ENCODE measurements at places on chromosomes 6 and 20.

- no peak for DNase-seq
Observed at GRCh38 chr6:150981095-150981494, 115.6 kb downstream of the MTHFD1L start.

- no peak for DNase-seq
Observed at GRCh38 chr6:106924694-106925523, 49.6 kb downstream of the CD24 start.

DNA sequence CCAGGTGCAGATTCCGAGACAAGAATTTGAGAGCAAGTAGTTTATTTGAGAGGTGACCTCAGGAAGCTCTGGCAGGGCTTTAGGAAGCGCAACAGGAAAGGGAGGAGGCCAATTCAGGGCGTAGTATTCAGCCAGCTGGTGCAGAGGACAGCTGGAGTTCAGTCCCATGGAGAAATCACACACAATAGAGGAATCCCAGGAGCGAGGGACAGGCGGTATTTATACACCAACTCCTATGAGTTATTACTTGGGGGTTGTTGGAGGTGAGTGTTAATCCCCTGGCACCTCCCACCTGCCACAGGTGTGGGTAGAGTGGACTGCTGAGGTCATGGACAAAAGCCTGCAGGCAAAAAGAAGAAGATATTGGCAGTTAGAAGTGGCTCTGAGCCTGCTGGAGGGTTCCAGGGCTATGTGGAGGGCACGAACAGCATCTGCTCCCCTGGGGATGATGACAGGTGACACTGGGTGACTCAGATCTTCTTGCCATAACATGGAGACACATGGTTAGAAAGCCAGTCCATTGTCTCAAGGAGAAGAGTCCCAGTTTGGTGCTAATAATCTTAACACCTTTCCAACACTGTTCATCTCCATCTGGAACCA lies 13.9 kb upstream of the SULF2 start:
- DNase-seq, result no peak

- no peak for DNase-seq
Observed at GRCh38 chr6:29641430-29642148, 8.6 kb upstream of the GABBR1 start.

- no peak for DNase-seq
Observed at GRCh38 chr6:42781546-42781795, 381 bp upstream of the BICRAL start.

- DNase-seq, result no peak
Observed at GRCh38 chr6:144063246-144063743, 32.1 kb downstream of the SF3B5 start.

DNA sequence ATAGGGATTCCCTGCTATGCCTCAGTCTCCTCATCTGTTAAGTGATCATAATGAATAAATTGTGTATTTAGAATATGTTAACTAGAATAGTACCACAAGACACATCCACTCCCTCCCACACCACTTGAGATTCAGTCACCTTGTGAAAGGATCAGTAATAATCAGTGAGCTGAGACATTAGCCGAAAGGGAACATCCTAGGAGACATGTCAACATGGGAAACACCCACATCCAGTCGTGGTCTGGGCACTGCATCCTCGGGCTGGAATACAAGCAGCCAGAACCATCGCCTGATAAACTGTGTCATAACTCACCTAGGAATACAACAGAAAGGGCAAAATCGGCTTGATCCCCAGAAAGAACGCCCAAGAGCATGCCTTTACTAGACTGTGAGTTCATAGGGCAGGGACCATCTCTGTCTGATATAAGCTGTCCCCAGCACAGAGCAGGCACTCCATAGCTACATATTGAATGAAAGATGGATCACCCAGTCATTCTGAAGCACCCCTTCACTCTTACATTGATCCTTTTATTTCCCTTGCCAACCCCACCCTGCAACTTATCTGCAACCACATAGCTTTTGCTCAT lies 23.9 kb downstream of the RIPOR2 start:
- DNase-seq, result no peak

GRCh38 chr6:31528307-31528777 lies 420 bp upstream of the MCCD1 start:
- no peak for DNase-seq

- DNase-seq, result no peak
Observed at GRCh38 chr6:101803136-101803535, 409.6 kb downstream of the GRIK2 start.

DNA sequence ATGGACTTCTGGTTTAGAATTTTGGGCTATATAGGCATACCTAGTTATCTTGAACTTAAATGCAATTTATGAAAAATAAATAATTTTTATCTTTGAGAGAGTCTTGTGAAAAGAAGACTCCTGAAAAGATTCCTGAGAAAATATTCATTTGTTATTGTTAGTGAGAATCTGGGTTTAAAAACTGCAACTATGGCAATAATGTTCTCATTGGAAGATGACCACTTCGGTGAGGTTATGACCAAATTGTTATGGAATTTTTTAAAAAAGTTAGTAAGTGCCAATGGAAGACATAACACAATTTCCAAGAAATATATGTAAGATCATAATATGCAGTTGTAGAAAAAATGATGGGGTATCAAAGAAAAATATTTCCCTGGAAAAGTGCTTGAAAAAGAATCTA lies 46.3 kb downstream of the GRIK2 start:
- no peak for DNase-seq

GRCh38 chr20:25129908-25130307 lies 48.0 kb upstream of the VSX1 start:
- DNase-seq, result no peak

DNA sequence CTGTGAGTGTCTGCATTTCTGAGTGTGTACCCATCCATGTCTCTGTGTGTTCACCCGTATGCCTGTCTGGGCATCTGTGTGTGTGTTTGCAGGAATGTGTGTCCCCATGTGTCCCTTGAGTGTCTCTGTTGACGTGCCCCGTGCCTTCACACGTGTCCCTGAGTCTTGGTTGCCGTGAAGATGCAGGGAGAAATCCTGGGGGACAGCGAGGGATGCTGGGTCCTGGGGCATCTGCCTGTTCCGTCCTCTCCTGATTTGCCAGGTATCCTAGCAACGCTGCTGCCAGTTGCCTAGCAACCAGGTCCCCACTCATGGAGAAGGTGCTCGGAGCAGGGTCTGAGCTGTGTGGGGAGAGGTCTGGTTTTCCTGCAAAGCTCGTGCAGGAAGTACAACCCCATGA lies 6.0 kb upstream of the LKAAEAR1 start:
- peak; percentile 52 for DNase-seq

DNA sequence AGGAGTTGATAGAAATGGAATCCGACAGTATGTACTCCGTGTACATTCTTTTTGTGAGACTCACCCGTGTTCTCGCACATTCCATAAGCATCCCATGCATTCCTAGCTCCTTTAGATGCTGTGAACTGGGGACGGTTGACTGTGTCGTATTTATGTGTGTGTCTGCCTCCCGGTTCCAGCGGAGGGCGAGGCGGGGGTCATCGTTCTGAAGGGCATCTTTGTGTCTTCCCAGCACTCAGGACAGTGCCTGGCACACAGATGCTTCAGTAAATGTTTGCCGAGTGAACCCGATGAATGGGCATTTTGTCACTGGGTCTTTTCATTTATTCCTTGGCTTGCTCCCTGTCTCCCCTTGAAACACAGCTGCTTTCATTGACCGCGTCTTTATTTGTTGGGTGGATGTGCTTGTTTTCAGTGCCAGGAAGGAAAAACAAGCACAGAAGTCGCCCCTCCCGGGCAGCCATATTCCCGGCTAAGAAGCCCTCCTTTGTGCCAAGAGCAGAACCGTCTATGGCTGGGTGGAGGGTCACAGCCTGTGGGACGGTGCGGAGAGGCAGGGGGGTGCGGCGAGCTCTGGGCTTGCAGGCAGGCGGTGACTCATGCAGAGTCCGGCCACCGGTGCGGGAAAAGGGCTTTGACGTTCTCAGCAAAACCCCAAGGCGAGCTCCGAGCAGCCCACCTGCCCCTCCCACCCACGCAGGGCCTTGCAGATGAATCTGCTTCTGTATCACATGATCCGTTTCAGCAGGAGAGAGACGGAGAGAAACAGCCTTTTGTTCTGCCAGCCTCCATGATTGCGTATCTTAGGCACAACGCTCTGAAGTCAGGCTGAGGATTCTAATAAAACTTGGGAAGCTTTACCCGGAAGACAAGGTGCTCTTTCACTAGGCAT lies 11.2 kb upstream of the PSMG4 start:
- DNase-seq, result peak; percentile 91

DNA sequence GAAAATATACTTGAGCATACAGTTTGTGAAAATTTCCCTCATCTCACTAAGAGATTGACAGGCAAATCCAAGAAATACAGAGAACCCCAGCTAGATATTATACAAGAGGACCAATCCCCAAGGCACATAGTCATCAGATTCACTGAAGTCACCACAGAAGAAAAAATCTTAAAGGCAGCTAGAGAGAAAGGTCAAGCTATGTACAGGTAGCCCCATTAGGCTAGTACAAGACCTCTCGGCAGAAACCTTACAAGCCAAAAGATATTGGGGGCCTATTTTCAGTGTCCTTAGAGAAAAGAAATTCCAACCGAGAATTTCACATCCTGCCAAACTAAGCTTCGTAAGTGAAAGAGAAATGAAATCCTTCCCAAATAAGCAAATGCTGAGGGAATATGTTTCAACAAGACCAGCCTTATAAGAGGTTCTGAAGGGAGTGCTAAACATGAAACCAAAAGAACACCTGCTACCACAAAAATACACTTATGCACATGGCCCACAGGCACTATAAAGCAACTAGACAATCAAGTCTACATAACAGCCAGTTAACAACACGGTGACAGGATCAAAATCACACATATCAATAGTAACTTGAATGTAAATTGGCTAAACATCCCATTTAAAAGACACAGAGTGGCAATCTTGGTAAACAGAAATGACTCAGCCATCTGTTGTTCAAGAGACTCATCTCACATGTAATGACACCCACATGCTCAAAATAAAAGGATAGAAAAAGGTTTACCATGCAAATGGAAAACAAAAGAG lies 96.3 kb downstream of the FHL5 start:
- DNase-seq, result no peak

- no peak for DNase-seq
Observed at GRCh38 chr20:32263398-32263954, 14.0 kb upstream of the KIF3B start.

DNA sequence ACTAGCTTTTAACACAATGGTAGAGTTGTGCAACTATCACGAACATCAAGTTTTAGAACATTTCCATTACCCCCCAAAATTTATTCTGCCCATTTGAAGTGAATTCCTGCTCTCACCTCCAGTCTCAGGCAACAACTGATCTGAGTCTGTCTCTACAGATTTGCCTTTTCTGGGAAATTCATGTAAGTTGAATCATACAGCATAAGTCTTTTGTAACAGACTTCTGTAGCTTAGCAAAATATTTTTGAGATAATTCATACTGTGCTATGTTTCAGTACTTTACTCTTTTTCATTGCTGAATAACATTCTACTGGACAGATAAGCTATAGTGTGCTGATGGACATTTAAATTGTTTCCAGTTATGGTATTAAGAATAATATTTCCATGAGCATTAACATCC lies 447.3 kb upstream of the GJE1 start:
- no peak for DNase-seq

DNA sequence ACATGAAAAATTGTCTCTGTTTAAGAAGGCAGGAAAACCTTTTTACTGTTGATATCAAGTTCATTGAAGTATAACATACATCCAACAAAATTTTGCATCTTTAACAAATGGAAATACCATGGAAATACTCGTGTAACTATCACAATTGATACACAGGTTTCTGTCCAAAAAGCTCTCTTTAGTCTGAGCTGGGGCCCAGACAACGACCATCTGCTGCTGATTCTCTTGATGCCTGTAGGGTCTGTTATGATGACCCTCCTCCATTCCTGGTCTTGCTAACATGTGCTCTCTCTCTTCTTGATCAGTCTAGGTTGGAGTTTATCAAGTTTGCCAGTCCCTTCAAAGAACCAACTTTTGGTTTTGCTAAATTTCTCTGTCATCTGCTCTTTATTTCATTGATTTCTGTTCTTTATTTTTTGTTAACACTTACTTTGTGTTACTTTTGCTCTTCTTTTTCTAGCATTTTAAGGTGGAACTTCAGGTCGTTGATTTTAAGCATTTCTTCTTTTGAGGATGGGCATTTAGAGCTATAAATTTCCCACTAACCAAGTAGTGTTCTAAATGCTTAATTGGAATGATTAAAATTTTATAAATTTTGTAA lies 116.8 kb downstream of the PSMB1 start:
- DNase-seq, result no peak

- DNase-seq, result no peak
Observed at GRCh38 chr6:95544517-95545225, 32.7 kb upstream of the MANEA start.

DNA sequence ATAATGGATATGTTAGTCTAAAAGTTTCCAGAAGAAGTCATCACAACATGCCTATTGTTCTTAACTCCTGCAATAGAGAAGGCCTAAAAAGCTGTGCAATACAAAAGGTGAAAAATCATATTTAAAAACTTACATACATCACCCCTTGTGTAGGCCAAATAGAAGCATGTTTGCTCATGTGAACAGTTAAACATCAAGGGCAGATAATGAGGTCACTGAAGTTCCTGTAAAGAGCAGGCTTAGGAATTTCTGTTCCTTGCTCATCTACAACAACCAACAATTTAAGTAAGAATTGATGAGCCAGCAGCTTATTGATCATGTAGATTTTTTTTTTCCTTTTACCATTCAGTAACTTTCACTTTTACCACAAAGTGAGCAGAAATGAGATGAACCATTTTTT lies 7.5 kb upstream of the NUP153 start:
- no peak for DNase-seq

- no peak for DNase-seq
Observed at GRCh38 chr6:136754820-136755219, 37.5 kb downstream of the MAP3K5 start.

DNA sequence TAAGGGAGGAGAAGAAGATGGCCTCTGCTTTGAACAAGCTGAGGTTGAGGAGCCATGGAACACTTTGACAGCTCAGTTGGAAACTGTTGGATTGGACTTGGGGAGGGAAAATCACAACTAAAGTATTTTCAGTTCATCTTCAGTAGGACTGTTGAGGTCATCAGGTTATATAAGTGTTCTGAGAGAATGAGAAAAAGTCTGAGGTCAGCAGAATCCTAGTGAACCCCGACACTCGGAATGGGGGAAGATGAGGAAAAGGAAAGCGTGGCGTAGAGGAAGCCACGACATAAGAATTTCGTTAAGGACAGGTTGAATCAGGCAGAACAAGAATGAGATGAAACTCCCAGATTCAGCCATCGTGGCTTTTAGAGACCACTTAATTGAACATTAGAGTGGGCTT lies 4.0 kb upstream of the TRAM2 start:
- DNase-seq, result no peak

DNA sequence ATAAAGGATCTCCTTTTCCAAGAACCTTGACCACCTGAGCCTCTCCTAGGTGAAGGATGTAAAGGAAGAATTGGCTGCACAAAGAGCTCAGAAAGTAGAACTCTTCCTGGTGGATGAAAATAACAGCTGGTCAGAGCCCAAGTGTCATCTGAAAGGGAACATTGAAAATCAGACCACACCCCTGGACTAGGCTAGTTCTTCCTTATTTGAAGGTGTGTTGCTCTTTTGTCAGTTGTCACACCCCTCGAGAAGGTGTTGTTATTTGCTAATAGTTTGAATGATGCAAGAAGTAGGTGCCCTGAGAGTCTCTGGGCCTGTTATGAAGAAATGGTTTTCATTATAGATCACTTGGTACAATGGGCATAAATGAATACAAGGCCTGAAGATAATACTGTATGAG lies 31.1 kb downstream of the NHLRC1 start:
- DNase-seq, result no peak
